Suppressor macrophage treated with lipopolysaccharide for 4 hours (primary cell): ENCODE measurements at places on chromosomes 16 and 17.

- peak; percentile 76 for DNase-seq
Observed at GRCh38 chr16:66365651-66366050, 840 bp upstream of the CDH5 start.

DNA sequence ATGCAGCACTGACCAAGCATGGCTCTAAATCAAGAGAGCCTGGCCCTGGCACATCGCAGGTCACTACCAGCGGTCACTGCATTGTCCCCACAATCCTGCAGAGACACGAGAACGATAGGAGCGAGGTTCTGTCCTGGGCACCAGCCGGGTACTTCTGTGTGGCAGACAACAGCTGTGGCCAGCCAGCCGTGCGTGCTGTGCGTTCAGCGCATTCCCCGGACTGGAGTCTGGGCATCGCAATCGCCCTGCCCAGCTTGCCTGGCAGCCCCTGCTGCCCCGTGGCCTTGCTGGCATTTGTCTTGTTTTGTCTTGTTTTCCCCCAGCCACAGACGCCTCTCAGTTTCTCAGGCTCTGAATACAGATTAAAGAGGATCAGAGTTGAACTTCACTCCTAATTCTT lies 33.9 kb downstream of the COTL1 start:
- DNase-seq, result no peak

GRCh38 chr17:31907342-31907962 lies 5.9 kb upstream of the UTP6 start:
- no peak for DNase-seq

GRCh38 chr16:14462811-14463210 lies 167.2 kb downstream of the PARN start:
- DNase-seq, result no peak

- no peak for DNase-seq
Observed at GRCh38 chr17:68100000-68100641, 64.6 kb downstream of the KPNA2 start.

DNA sequence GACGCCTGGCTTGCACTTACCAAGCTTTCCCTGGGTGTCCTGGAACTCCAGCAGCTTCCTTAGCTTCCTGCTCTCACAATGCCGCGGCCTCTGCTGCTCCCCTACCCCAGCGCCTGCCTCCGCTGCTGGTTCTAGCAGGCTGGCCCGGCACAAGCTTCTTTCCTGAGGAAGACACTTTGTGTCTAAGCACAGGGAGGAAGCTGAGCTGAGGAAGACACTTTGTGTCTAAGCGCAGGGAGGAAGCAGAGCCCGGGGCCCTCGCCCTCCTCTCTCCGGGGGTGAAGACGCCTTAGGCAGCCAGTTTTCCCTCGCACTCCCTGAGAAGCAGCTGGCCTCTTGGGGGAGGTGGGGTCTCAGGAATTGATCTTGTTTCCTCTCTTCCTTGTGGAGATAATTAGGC lies 64.9 kb downstream of the PLD6 start:
- no peak for DNase-seq

- no peak for DNase-seq
Observed at GRCh38 chr16:11428623-11428953, 83.3 kb downstream of the RMI2 start.

DNA sequence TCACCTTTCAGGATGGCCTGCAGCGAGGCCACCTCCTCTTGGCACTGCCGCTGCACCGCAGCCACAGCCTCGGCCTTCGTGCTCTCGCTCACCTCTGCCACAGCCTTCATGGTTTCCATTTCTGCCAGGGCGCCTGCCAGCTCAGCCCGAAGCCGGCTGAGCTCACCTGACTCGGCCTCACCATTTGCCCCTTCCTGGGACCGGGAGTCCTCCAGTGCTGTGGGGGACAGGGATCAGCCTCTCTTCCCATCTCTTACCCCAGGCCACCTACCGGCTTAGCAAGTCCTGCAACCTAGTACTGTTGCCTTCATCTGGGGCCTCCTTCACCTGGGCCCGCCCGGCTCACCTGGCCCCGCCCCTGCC lies 658 bp downstream of the RABEP2 start:
- DNase-seq, result no peak

DNA sequence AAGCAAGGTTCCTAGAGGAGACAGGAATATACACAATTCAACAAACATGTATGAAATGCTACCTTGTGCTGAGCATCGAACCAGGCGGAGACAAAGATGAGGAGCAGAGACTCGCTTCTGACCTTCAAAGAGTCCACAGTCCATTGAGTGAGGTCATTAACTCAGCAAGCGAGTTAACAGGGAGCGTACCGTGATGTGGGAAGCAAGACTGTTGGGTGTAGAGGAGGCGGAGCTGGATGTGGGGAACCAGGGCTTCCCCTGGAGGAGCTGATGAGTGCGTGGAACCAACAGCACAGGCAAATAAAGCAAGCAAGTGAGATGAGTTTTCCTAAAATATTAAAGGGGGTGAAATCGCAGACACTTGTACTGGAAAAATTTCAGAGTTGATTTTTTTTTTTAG lies 65.0 kb downstream of the NXN start:
- DNase-seq, result no peak

GRCh38 chr17:77501101-77501566 lies 360.4 kb downstream of the SEC14L1 start:
- peak; percentile 39 for DNase-seq

DNA sequence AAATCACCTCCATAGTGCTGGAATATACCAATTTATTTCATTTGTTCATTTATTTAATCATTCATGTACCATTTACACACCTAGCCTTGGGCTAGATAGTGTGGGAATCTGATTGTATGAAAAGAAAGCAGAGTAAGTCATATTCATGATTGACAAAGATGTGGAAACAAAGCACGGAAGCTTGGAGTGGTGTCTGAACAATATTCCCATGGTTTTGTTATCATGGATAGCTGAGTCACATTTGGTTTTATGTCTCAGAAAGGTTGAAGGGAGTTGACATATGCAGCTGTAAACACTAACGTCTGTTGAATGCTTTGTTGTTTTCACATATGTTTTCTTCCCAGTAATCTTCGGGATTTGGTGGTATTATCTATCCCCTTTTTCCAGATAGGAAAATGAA lies 76.6 kb downstream of the MAP2K4 start:
- no peak for DNase-seq

- DNase-seq, result peak; percentile 50
Observed at GRCh38 chr16:81738783-81739496, 40.2 kb upstream of the PLCG2 start.

GRCh38 chr17:7852919-7853690 lies 1.8 kb upstream of the TMEM88 start:
- DNase-seq, result no peak

DNA sequence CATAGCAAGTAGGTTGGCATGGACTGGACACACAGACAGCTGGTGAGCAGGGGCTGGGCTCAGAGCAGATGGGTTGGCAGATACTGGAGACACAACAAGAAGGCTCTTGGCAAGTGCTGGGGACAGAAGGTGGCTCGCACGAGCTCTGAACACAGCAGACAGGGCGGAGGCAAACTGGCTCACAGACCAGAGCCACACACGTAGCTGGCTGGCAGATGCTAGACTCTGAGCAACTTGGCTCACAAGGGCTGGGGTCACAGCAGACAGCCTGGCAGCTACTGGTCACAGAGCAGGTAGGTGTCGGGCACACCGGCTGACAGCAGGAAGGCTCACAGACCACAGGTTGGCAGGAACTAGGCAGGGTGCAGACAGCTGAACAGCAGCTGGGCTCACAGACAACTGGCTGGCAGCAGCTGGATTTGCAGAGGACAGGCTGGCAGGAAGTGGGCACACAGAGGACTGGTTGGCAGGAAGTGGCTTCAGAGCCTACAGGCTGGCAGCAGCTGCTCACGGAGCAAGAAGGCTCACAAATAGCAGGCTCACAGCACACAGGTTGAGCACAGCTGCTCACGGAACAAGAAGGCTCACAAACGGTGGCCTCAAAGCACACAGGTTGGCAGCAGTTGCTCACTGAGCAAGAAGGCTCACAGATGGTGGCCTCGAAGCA lies 725 bp downstream of the KRTAP16-1 start:
- DNase-seq, result no peak

DNA sequence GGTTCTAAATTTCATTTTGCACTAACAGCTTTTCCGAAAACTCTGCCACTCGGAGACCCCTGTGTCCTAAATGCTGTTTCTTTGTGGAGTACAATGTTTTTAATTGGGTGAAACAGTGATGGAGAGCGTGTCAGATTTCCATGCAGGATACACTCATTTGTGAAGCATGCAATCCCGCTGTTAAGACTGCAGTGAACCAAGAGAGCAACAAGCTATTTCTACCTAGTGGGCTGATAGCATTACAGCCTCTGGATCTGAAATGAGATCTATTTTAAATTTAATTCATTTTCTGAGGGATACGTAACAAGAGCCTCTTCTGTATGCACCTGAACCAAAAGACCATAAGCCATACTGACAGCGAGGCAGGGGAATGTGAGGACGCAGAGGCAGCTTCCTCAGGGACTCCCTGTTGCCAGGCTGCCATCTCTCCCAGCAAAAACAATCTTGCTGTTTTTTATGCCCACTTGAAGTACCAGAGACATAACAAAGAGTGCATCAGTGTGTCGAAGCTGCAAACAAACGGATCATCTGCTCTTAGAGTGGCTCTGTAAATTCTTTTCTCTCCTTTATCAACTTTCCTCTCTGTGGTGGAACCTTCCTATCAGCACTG lies 199.9 kb upstream of the COX10 start:
- no peak for DNase-seq

DNA sequence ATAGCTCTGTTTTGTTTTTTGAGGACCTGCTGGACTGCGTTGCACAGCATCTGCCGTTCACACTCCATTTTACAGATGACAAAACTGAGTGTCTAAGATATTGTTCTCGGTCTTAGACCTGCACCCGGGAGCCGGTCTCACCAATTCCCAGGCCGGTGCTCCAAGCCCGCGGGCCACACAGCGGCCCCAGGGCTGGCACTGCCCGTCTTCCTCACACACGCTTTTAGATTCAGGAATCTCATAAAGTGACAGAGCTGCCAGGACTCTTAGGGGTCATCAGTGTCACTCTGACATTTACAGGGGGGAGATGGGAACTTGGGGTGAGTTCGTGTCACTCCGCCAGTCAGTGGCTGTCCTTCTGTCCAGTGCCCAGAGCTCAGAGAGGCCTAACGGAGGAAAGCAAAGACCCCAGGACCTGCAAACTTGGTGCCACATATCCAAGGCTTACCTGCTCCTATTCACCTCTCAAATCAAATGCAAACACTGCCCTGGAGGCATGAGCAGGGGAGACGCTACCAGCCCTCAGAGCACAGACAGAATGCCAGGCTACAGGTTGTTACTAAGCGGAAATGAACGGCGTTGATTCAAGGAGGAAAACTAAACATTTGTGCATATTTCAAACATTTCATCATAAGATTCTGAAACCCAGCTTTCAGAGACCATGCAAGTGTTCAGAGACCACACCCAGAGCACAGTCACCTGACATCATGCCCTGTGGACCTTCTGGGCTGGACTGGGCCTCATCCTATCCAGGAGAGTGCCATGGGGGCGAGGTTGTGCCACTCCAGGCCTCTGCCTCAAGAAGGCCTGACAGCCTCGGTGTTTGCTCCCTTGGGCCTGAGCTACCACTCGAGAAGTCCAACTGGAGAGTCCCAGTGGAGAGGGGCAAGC lies 29.5 kb downstream of the TNFRSF13B start:
- DNase-seq, result no peak

GRCh38 chr16:29876594-29877249 lies 13.7 kb upstream of the CDIPT start:
- no peak for DNase-seq

GRCh38 chr16:82481455-82481854 lies 145.3 kb upstream of the CDH13 start:
- no peak for DNase-seq

DNA sequence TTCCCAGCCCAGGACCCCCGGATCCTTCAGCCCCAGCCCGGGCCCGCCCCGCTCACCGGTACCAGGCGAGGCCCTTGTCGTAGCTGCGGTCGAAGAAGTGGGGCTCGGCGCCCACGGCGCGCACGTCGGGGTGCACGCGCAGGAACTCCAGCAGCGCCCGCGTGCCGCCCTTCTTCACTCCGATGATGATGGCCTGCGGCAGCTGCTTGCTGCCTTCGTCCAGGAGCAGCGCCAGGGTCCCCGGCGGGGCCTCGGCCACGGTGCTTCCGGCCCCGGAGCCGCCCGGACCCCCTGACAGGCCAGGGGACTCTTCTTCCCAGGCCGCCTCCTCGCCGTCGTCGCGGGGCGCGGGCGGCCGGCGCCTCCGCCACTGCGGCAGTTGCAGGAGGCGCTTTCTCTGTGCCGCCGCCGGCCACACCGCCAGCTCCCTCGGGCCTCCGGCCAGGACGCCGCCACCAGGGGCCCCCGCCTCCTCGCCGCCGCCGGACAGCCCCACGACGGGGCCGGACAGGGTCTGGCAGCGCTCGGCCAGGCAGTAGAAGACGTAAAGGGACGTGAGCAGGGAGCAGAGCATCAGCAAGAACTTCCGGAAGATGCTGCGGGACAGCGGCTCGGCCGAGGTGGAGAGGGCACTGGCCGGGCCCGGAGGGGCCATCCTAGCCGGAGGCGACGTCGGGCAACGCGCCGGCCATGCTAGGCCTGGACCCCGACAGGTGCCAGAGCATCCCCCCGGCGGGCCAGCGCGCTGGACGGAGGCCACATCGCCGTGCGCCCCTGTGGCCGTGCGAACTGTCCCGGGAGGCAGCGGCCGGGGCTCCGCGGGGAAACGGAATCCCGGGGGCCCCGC lies 1.0 kb downstream of the HS3ST3A1 start:
- DNase-seq, result no peak

GRCh38 chr17:17692353-17693252 lies 11.3 kb downstream of the RAI1 start:
- no peak for DNase-seq

GRCh38 chr17:80267391-80267790 lies 6.7 kb downstream of the RNF213 start:
- DNase-seq, result no peak

- no peak for DNase-seq
Observed at GRCh38 chr17:15970500-15970899, 25.6 kb downstream of the ADORA2B start.

DNA sequence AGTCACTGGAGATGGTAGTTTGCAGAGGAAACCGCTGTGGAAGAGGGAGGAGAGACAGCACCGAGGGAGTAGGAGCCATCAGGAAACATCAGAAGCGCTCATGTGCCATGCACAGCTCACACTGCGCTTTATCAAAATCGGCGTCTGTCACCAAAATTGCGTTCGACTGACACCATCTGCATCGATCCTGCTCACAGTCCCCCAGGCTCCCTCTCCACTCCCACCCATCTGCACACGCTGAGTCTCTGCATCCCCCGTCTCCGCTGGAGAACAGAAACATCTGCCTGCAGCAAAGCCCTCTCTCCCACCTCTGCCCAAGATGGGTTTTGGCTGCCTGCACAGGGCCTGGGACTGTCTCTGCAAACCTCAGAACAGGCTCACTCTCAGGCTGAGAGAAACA lies 187.5 kb upstream of the RPL38 start:
- no peak for DNase-seq

GRCh38 chr16:79007614-79008013 lies 592.9 kb downstream of the MAF start:
- DNase-seq, result peak; percentile 72
